Cardiac septum (tissue), 1 donor: ENCODE measurements at places on chromosomes 1 and 21. TPM values are rescaled to one million over a fixed set of nuclear protein-coding genes. Genes with fewer than 3 reads are reported as not detected.

DNA sequence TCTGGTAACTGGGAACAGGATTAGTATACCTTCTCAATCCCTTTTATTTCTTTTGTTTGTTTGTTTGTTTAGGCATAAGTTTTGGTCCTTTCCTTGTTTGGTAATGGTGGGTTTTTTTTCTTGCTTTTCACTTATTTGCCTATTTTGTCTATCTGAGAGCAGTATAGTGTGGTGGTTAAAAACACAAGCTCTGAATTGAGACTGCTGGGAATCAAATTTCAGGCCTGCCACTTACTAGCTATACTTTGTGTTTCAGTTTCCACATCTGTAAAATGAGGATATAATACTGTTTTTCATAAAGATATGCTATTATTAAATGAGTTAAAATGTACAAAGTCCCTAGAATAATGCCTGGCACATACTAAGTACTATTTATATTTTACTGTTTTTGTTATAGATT lies 81.6 kb upstream of the IVNS1ABP start:
- DNase-seq: no peak

DNA sequence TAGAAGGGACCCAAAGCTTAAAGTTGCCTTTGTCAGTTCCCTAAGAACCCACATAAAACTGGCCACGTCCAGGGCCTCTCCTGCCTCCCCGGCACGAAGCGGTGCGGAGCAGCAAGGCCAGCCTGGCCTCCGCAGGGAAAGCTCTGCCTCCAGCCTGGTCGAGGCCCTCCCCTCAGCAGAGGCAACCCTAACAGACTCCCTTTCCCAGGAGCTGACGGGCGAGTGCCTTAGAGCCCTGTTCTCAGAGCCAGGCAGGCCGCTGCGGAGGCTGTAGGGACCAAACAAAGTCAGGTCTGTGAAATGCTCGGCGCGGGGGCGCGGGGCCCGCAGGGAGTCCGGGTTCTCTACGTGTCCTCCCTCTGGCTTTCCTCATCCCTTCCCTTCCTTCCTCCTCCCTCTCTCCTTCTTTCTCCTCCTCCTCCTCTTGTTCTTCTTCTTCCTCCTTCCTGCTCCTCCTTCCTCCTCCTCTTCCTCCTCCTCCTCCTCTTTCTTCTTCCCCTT lies 40.7 kb downstream of the RIPK4 start:
- DNase-seq: no peak

GRCh38 chr21:18340387-18340942 lies 63.1 kb downstream of the TMPRSS15 start:
- no peak for DNase-seq

GRCh38 chr1:84603941-84604830 lies 29.9 kb upstream of the CTBS start:
- no peak for DNase-seq

DNA sequence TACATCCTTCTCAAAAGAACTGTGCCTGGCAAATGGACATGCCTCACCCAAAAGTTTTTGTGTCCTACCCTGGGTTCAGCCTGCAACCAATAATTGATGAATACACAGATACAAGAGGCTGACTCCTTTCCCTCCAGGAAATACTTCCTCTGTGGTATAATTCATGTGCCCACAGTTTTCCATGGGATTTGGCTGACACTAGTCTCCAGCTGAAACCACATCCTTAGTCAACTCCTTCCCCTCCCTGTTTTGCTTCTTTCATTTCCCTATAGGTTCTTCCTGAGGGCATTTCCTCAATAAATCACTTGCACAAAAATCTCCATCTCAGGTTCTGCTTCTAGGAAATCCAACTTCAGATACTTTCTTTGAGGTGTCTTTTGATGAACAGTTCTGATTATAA lies 436.6 kb upstream of the C1orf87 start:
- no peak for DNase-seq

DNA sequence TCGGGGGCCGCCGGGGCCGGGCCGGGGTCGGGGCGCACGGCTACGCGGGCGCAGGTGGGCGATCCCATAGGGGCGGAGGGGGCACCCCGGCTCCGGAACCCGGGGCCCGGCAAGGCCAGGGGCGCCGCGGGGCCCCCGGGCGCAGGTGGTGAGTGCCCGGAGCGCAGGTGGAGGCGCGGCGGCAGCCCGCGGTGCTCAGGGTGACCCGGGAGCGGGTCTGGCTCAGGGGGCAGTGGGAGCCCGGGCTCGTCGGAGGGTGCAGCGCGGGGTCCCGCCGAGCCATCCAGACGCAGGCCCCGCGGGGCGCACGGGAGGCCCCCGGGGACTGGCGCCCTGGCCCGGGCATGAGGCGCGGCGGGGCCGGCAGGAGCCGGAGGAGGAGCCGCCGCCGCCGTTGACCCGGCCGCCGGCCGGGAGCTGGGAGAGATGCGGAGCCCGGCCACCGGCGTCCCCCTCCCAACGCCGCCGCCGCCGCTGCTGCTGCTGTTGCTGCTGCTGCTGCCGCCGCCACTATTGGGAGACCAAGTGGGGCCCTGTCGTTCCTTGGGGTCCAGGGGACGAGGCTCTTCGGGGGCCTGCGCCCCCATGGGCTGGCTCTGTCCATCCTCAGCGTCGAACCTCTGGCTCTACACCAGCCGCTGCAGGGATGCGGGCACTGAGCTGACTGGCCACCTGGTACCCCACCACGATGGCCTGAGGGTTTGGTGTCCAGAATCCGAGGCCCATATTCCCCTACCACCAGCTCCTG lies 489 bp downstream of the CELSR2 start:
- no peak for DNase-seq

- DNase-seq: no peak
Observed at GRCh38 chr1:92543131-92544055, 56.7 kb upstream of the GFI1 start.

RAB25 gene
- not detected for total RNA-seq

BRINP3 gene
- not detected for total RNA-seq

EXTL1 gene
- total RNA-seq: 9.2 TPM

FCRL1 gene
- not detected for total RNA-seq

ANXA9 gene
- 0.16 TPM for total RNA-seq

NCF2 gene
- 4.5 TPM for total RNA-seq
